ENCODE measurements at places on chromosomes 2 and 18.

- DNase-seq, result no peak
These were observed 28.9 kb downstream of the EIPR1 start for GRCh38 chr2:3348767-3349166.

DNA sequence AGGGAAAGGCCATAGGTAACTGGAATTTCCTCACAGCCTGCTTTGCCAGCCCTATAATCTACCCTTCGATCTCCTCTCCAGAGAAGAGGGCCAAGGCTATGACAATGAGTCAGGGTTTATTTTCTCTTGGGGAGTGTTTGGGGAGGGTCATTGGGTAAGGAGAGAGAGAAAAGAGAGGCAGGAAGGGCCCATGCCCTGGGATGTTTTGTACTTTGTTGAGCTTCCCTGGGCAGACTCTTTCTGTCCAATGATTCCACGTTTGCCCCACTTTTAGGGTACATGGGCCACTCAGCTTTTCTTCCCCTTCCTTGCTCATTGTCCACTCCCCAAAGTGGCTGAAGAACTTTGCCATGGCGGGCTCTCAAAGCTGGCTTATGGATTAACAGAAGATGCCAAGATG is 224.2 kb downstream of the ALK start:
- no peak for DNase-seq

DNA sequence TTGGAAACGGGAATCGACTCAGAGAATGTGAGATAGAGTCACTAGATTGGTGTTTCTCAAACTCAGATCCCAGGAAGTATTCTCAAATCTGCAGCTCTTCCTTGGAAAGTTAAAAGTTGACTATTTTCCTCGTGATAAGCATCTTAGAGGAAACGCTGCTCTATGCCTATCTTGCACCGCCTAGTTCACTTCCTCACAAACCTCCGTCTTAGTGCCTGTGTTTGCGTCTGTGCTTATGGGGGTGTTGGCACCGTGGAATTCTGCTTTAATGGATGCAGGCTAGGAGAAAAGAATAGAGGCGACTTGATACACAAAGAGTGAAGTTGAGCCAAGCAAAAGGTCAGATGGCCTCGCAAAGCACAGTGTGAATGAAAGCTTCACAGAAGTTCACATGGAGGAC is 255.3 kb upstream of the ID2 start:
- no peak for DNase-seq

DNA sequence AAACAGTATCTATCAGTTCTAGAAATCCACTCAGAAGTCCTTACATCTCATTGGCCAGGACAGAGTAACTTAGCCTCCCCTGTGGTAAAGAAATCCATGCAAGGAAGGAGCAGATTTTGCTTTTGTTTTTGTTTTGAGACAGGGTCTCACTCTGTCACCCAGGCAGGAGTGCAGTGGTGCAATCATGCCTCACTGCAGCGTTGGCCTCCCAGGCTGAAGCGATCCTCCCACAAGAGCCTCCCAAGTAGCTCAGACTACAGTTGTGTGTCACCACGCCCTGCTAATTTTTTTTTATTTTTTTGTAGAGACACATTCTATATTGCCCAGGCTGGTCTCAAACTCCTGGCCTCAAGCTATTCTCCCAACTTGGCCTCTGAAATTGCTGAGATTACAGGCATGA is 185.1 kb downstream of the NRP2 start:
- no peak for DNase-seq

DNA sequence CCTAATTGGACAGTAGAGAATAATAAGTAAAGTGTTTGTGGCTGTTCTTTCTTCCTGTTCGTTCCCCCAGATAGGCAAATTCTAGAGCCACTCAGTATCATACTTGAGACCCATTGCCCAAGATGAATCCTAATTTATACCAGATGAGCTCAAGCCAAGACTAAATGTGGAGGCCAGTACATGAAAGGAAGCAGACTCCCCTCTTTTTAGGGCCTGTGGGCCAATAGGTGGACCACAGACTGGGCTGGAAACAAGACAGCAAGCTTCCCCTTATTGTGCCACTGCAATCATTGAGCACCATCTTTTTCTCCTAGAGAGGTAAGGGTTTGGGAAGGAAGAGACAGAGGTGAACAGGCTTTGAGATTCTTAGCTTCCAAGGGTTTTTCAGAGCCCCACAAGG is 141.9 kb downstream of the MGAT5 start:
- no peak for DNase-seq

DNA sequence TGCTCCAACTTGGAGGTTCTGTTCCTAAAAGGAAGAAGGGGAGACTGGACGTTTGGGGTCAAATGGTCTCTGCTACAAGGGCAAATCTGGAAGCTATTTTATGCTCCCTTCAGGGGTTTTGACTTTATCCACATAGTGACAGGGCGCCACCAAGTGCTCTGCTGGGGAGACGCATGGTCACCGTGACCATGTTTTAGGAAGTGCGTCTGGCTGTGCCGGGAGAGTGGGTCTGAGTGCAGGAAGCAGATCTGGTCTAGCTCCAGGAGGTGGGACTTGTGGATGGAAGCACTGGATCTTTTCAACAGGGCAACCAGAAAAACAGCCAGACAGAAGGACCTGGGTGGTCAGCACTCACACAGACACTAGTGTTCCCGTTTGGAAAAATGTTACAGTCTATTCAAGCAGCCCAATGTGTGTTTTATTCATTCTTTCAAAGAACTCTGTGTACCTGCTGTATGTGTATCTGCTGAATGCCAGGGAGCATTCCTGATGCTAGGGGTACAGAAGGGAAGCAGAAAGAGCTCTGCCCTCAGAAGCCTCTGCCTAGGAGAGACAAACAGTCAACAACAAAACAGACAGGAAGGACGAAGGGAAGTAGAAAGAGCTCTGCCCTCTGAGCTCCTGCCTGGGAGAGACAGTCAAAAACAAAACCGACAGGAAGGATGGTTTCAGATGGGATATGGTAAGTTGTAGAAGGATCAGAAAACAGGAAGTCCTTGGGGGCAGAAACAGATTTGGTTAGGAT is 14.3 kb downstream of the IMPA2 start:
- DNase-seq, result peak; percentile 83

DNA sequence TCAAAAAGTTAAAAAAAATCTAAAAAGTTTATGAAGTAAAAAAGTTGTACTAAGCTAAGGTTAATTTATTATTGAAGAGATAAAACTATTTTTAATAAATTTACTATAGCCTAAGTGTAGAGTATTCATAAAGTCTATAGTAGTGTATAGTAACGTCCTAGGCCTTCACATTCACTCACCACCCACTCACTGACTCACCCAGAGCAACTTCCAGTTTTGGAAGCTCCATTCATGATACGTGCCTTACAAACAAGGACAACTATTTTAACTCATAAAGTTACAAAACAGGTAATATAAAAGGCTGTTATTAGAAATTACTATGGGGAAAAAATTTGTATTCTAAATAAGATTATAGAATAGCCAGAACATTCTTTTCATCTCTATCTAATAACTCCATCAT is 158.9 kb upstream of the FN1 start:
- no peak for DNase-seq

GRCh38 chr2:237390235-237390634 is 23.7 kb downstream of the COL6A3 start:
- no peak for DNase-seq

- DNase-seq, result no peak
These were observed 1860.1 kb downstream of the SUCLG1 start for GRCh38 chr2:82599021-82599420.

DNA sequence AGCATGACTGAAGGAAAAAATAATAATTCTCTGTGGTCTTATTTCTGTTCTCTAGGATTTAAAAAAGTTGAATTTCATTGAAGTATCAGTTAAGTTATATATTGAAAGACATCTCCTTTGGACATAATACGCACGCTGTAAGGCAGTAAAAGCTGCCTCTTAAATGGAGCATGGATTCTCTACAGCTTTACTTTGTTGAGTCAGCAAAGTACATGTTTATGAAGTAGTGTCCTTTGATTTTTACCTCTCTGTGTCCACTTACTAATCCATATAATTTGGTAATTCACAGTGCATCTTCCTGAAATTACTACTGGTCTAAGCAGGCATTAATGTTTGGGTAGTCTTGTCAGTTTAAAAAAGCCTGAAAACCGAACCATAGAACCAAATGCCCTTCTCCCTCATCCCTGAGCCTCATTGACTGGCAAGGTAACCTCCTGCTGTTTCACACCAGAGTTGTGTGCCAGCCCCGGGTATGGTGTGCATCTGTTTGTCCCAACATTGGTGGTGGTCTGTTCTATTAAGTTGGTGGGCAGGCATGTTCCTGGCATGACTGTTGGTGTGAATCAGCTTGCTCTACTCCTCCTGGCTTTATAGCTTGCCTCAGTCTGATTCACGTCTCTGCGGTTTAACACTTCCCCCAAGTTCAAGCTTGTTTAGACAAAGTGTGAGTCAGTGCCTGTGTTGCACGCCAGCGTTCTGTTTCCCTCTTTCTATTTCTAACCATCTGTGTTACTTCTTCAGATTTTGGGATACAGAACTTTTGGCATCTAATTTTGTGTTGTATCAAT is 71.0 kb upstream of the ITM2C start:
- peak; percentile 93 for DNase-seq

DNA sequence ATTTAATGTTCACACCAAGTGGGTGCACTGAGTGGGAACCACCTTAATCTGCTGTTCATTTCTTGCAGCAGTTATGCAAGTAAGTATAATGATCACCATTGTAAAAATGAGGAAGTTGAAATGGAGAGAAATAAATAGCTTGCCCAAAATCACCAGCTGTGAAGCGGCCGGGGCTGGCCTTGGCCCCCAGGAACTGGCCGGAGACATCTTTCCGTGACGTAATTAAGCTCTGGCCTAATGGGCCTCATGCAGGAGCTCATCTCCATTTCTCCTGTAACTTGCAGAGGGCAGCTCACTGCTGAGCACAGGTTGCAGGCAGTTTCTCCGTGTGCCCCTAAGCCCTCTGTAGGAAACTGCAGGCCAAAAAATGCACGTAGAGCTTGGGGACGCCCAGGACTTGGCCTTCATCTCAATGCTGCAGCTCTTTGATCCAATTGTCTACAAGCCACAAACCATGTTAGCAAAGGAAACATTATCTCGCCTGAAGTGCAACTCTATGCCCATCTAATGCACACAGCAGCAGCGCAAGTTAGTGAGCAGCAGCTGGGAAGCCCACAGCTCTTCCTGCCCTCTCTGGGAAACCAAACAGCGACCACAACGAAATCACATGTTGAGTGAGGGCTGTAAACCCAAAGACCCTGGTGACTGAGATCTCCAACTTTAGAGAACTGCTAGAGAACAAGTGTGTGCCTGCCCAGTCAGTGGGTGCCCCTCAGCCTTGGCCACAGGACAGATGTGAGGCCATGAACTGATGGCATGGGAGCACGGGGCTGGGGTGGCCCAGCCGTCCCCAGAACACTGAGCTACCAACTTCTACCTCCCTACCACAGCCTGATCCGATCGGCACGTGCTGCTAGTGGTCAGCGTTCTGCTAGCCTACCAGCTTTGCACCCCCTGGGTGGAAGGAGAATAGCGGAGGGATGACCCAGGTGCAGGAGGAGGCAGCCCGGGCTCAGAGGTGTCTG is 28.8 kb downstream of the APCDD1 start:
- DNase-seq, result no peak

- DNase-seq, result peak; percentile 48
These were observed 34.4 kb upstream of the NT5C1B start for GRCh38 chr2:18623782-18624181.

GRCh38 chr2:149597050-149597667 is 9.6 kb upstream of the MMADHC start:
- no peak for DNase-seq

- DNase-seq, result no peak
These were observed 4.5 kb upstream of the FHL2 start for GRCh38 chr2:105403241-105403782.

DNA sequence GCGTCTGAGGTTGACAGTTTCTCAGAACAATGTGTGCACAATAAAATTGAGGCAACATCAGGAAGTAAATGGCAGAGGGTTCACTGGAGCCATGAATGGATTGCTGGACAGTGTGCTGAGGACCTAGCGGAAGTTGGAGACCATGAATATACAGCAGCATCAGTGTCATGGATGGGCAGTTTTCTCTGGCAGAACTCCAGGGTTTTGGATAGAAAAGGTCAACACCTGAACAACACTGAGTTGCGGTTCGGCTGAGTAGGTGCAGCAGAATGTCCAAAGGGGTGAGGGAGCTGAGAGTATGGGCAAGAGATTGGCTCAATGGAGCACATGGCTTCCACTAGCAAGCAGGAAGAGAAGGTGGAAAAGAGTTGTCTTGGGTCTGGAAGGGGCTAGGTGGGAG is 73.7 kb downstream of the DNER start:
- DNase-seq, result no peak

Measured in AG08395 (cell line).